Kidney epithelial cell (primary cell): ENCODE measurements at places on chromosomes 1 and 21.
A peak's percentile ranks its signal among the peaks of the same experiment; 100 is the strongest.

- no peak for DNase-seq
These were observed 717.0 kb upstream of the TMPRSS15 start for GRCh38 chr21:19120591-19120990.

- peak; percentile 28 for DNase-seq
These were observed 37.3 kb downstream of the MAST2 start for GRCh38 chr1:45840704-45841103.

GRCh38 chr1:67465375-67465774, 35.2 kb upstream of the SERBP1 start:
- no peak for DNase-seq

DNA sequence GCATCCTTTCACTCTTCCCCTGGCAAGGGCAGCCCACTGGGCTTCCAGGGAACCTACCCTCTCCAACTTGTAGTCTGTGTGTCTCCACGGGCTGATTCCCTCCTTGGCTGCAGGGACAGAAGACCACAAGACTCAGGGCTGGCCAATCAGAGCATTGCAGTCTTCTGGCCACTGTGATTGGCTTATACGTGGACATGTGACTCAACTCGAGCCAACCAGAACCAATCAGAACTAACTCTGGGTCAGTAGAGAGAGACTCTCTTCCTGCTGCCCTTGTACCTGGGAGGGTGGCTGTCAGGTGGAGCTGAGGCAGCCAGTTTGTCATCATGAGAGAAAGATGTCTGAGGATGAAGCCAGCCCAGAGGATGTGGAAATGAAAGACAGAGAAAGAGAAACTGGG, 64.0 kb downstream of the DHRS3 start:
- no peak for DNase-seq

DNA sequence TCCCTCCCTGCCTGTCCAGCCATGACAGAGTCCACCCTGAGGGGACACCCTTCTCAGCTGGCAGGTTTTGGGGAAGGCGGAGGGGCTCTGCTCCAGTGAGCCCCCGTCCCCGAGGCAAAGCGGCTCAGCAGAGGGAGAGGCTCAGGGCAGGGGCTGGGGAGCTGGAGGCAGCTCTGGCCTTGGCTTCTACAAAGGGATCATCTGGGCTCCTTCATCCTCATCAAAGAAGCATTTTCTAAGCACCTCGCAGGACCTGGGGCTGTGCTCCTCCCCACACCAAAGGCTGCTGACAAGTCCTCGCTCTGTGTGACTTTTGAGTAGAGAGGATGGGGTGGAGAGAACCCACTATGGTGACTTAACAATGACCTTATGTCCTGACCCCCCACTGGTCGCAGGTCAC, 21.0 kb upstream of the CLSTN1 start:
- DNase-seq = no peak

- no peak for DNase-seq
These were observed 127.4 kb upstream of the DPYD start for GRCh38 chr1:98048244-98048643.

- DNase-seq = no peak
These were observed 20.1 kb upstream of the S100A10 start for GRCh38 chr1:152013664-152014237.

GRCh38 chr1:110089561-110090275, 19.2 kb upstream of the ALX3 start:
- no peak for DNase-seq

DNA sequence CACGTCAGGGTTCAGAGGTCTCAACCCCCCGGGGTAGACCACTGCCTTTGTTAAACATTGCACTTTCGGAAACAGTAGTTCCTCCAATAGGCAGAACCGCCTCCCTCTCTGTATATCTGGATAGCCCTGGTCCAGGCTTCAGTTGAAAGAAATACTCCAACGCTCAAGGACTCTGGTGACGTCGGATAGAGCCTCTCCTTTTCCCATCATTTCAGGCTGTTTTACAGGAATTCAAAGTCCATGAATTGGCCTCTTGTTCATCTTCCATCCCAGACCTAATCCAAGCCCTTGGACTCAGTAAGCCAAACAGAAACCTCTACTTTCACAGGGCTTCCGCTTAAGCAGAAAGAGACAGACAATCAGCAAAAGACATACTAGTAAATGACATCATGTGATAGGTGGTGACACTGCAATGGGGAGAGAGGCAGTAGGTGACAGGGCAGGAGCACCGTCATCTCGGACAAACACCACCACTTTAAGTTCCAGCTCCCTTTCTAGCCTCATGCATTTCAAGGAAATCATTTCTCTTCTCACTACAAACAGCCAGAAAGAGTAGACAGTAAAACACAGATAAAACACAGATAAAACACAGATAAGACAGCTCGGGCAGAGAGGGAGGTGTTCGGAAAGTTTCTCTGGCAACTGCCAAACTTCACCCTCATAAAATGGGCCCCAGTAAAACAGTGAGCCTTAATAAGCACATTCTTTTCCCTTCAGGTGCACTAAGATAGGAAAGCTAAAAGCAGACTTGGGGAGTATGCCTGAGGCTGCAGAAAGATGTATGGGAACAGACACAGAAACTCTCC, 2.3 kb upstream of the PLA2G2A start:
- no peak for DNase-seq

DNA sequence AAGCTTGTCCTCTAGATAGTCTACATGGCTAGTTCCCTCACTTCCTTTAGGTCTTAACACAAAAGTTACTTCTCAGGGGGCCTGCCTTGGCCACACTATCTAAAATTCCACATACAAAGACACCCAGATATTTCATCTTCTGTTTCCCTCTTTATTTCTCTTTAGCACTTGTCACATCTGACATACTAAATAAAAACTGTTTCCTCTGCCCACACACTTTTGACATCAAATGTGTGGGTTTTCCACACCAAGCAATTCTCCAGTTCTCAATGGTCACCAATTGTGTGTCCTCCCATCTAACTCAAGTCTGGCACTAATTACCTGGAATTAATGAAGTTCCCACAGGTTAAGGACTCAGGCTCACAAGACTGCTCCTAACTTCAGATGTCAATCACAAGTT, 25.5 kb upstream of the CFAP126 start:
- DNase-seq = no peak

DNA sequence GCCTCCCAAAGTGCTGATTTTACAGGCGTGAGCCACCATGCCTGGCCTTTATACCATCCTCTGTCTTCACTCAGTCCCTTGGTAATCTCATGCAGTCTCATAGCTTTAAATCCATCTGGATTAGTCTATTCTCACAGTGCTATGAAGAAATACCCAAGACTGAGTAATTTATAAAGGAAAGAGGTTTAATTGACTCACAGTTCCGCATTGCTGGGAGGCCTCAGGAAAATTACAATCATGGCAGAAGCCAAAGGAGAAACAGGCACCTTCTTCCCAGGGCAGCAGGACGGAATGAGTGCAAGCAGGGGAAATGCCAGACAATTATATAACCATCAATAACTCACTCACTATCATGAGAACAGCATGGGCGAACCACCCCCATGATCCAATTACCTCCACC, 49.1 kb upstream of the CPLANE2 start:
- no peak for DNase-seq

- DNase-seq = no peak
These were observed 24.7 kb upstream of the ADGRB2 start for GRCh38 chr1:31788825-31789256.

DNA sequence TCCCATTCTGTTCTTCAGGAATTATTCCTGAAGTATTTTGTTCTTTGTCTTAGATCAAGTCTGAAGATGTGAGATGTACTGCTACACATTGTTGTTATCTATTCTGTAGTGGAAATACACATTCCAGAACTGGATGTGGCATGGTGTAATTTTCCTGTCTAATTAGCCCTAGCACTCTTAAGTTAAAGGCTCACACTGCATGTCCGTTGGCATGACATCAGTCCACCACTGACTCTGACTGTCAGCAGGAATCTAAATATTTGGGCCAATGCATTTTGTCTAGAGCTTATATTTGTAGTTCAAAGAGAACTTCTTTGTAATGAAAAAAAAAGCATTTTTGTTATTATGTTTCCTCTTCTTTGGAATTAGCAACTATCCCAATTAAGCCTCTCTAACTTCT, 201.0 kb downstream of the S1PR1 start:
- no peak for DNase-seq

DNA sequence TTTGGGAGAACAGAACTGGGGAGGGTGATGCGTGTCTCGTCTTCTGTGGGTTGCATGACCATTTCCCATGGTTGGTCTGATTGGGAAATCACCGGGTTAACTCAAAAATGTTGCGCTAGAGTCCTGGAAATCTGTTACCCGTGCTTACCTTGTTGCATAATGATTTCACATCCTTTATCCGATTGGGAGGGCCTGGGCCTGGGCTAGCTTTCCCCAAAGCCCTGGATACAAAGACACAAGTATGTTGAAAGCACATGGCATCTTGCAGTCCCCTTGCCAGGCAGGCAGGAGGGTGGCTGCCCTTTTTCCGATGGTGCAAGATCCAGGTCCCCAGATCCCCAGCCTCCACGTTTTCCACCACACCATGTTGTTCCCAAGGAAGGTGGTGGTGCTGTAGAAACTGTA, 582 bp downstream of the TRPM2 start:
- DNase-seq = no peak

- no peak for DNase-seq
These were observed 160.0 kb downstream of the NEGR1 start for GRCh38 chr1:72122099-72122880.

GRCh38 chr1:77557053-77557452, 125.4 kb downstream of the ZZZ3 start:
- DNase-seq = no peak

DNA sequence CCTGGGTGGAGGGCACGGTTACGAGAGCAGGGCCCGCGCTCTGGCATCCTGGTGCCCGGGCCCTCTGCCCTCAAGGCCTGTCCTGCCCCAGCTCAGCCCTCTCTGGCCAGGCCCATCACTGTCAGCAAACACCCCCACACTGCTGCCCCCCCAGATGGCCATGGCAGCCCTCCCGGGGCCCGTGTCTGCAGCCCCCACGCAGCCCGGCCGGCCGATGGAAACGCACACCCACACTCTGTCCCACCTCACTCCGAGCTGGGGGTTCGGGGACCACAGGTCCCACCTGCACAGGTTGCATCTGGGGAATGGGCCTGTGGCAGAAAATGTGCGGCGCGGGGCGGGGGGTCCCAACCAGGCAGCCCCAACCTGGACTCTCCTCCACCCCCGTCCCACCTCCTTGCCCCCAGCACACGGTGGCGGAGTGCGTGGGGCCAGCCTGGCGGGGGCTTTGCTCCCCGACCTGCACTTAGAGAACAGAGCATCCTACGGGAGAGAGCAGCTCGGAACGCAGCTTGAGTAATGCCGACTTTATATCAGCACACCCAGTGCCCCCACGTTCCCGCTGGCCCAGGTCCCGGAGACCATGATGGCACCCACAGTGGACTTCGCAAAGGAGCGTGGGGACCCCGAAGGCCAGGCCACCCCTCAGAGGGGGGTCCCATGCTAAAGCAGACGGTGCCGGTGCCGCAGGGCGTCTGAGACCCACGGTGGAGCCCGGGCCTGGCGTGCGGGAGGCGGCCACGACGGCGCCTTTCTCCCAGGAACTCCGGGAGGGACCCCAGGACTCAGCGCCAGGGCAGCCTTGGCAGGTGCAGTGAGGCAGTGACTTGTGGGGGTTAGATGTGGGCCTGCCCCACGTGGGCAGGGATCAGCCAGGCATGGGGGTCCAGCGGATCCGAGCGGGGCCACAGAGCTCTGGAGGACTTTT, 7.5 kb upstream of the RNF223 start:
- DNase-seq = no peak

DNA sequence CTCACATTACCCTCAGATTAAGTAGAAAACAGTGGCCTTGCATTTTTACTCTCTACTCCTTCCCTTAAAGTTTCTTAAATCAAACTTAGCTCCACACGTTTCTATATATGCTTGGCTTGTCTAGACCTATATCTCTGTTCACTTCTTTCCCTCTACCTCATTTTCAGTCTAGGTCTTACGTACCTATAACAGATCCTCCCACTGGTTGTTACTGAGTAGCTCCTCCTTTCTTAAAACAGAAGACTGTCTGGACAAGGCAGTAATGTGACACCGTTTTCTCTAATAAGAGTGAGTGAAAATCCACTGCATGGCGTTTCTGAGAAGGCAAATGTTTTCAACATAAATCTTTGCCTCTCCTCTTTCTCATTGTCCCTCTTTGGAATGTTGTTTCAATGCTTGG, 211.7 kb upstream of the POGK start:
- DNase-seq = no peak

DNA sequence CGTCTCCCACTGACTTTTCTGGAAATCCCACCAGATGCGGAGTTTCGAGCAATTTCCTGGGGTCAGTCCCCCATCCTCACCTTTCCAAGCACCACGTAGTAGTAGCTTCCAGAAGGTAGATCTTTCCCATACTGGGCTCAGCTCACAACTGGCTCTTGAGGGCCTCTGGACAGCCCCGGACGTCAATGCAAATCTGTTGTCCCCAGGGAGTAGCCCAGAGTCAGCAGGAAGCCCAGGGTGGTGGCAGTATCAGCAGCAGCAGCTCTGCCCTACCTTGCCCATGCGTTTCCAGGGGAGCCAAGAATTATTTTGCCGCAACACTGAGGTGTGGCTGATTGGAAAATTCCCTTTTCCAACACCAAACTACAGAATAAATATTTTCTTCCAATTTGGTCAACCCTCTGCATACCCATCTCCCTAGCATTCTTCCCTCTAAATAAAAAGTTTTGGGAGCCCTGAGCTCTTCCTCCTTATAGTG, 70.3 kb downstream of the CD46 start:
- no peak for DNase-seq

DNA sequence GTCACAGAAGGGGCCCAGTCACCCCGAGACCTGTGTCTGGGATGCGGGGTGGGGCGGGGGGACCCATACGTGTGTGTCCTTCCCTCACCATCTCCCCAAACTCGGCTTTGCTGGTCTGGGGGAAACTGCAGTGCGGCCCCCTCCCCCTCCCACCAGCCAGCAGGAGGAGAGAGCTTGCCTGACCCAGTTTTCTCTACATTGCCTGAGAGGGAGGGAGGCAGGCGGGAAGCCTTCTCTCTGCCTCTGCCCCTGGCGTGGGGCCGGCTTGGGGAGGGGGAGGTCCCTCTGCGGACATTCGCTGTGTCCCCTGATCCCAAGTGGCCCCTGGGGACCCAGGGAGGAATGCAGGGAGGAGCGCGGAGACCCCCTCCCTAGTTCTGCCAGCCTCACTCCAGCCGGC, 3.9 kb downstream of the EPHA8 start:
- DNase-seq = no peak

GRCh38 chr1:30538226-30538992, 185.0 kb downstream of the MATN1 start:
- DNase-seq = no peak

DNA sequence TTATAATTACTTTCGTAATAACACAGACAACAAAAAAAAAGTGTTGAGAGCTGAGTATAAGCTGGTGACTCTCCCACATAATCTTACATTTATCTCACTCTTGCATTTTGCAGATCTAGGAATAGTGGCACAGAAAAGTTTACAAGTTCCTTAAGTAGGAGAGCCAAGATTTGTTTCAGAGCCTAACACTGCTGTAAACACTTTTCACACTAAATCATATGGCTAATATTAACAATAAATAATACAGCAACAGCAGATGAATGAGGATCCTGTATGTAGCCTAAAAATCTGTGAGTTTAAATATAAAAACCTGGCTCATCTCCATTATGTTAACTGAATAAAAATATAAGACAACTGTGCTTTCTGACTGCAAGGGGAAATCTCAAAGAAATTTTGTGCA, 846.5 kb upstream of the ADAMTS5 start:
- no peak for DNase-seq
